ENCODE measurements at places on chromosomes 5 and 9.

DNA sequence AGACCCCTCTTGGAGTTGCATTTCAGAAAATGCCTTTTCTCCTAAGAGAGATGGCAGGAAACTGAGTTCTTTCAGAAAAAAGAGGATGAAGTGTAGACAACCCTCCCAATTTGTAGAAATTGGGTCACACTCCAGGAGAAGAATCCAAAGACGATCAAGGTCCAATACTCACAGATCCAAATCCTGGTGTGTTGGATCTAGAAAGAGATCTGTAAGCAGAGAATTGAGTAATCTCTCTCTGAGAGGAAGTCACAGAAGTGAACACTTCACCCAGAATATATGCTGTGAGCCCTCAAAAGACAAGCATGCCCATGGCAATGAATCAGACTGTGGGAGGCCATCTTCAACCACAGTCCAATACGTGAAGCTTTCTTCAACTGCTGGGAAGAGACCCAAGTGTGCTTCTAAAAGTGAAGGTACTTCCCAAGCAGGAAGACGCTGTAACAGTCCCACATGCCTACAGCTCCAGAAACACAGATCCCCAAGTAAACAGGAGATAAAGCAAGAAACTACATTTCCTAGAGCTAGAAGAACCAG, 182.7 kb downstream of the SMC2 start:
- DNase-seq = no peak

DNA sequence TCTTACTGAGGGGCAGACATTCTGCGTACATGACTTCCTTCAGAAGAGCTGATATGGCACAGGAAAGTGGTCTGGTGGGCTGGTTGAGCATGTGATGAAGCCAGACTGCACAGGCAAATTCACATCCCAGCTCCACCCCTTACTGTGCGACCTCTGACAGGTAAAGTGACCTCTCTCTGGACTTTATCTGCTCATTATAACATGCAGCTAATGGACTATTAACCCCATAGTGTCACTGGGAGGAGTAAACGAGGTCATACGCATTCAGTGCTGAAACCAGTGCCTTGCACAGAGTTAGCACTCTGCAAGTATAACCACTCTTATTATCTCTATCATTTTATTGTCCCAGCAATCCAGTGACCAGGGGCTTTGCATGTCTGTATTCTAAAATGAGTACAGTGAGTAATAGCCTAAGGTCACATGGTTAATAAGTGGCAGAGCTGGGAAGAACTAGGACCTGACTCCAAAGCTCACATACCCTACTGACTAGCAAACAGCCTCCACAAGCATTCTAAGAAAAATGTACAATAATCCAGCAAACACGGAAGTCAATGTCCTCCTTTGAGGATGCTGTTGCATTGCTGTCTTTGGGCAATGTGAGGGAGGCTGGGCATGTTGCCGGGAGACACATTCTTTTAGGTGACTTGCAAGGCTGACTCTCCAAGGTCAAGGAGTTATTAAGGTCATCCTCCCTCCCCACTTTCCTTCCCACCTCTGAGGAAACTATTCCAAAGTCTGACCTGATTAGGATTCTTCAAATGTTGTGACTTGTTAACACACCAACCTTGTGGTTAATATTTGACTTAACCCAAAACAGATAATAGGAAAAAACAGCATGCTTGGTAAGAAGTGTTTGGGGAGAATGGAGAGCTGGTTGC, 19.0 kb downstream of the GLRX start:
- DNase-seq = no peak

DNA sequence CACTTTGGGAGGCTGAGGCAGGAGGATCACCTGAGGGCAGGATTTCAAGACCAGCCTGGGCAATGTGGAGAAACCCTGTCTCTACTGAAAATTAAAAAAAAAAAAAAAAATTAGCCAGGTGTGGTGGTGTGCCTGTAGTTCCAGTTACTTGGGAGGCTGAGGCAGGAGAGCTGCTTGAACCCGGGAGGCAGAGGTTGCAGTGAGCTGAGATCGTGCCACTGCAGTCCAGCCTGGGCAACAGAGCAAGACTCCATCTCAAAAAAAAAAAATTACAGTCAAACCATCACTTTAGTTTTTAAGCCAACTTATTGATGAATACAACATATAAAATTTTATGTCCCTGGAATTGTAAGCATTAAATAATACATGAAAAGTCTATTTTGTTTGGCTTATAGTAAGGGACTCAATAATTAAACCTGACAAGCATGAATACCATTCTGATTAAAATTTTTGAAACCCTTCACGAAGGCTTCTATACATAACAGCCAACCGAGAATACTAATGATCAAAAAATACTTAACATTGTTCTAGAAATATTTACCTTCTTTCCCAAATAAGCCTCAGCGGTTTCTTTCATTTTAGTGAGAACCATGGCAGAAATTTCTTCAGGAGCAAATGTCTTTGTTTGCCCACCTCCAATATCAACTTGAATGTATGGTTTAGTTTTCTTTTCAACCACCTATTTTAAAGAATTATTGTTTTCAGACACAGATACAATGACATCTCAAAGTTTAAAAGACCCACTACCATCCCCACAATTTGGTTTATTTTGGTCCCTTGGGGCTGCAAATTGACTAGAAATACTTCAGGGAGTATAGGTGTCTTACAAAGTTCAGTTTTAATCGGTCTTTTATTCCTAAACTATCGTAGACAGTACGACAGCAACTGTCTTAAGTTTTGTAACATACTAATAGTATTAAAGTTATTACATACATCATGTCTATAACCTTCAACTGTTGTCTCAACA, 1.2 kb downstream of the HSPA5 start:
- DNase-seq = no peak

GRCh38 chr9:120579139-120580050, 572 bp downstream of the CDK5RAP2 start:
- DNase-seq = peak; percentile 17

GRCh38 chr5:127863161-127863560, 160.0 kb downstream of the CCDC192 start:
- DNase-seq = no peak

DNA sequence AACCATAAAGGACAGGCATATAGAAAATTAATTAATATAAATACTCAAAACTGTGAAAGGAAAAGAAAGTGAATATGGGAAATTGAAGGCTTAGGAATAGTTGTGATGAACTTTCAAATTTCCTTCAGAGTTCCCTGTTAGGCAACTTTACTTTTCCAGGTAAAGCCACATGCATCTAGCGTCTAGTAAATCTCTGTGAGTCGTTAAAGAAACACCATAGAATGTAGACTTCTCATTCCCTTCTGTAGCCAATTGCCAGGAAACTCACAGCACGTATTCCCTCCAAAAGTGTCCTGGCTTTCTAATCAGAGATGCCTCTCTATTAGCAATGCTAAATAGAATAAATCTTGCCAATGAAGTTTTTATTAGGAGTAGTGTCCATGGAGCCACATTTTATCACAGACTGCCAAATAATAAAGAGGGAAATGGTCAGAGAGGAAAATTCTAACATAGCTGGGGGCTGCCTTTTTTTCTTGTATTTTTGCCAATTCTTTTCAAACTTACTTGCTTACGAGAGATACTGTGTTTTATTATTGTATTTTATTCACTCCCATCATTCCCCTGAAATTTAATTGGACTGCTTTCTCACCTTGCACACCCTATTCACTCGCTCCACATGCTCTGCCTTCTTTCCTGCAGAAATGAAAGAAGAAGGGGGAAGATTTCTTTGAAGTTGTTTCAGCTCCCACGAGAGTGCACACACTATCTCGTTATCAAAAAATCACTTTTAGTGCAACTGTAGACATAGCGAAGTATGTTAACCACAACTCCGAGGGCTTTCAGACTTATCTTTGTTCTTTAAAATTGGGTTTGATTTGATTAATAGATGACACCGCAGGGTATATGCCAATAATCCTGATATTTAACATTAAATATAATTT, 439.0 kb downstream of the CSNK1G3 start:
- DNase-seq = no peak

DNA sequence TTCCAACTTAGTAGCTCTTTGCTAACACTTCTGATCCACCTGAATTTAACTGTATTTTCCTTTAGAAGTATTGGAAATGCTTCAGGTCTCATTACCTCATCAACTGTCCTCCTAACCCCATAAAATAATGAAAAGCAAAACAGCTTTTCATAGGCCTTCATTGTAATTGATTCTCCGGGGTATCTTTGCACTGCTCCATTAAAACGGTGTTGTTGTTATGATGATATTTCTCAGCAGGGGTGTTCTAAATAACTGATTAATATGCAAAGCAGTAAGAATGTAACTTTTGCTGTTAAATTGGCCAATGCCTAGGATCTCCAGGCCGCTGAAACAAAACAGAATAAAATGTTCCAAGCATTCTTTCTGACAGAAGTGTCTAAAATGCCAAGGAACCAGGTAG, 1983.2 kb downstream of the EFNA5 start:
- DNase-seq = no peak

- no peak for DNase-seq
Measured at GRCh38 chr5:171152382-171152781, 156.7 kb upstream of the TLX3 start.

GRCh38 chr9:125608489-125609224, 98.4 kb downstream of the MAPKAP1 start:
- DNase-seq = no peak

DNA sequence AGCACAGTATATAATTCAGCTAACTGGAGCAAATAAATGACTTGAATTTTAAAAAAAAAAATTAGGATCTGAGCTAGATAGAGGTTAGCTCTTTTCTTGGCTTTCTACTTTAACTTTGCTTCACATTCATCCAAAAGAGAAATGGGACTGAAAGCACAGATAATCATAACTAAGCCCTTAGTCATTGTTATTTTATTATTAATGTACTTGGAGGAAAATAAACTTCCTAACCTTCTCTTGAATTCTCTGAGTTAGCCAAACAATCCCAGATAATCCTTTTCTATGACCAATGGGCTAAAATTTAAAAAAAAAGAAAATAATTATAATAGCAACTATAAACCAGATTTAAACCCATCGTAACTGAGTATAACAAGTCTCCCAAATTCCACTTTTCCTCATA, 57.6 kb upstream of the RASA1 start:
- no peak for DNase-seq

- DNase-seq = no peak
Measured at GRCh38 chr5:94499806-94500205, 118.6 kb downstream of the KIAA0825 start.

DNA sequence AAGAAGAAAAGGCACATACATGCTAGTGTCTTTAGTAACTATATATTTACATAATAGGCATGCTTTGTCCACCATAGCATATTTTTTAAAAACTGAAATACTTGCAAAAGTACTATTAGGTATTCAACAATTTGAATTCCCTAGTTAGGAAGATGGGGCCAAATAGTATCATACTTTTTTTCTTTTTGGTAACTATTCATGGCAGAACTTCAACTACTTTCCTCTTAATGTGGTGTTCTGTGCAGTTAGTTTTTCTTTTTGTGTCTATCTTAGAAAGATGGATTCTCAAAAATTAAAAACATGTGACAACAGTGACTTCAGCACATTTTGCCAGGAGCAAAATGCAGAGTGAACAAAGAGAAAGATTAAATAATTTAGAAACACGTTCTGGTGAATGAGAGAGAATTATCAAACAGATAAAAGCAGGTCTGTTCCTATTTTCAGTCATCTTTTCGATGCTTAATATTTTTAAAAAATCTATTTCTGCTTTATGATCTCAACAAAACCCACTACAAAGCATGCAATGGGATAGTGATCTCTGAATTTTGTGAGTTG, 341.1 kb downstream of the ARL15 start:
- DNase-seq = no peak

GRCh38 chr9:37121881-37122280, 1.5 kb downstream of the ZCCHC7 start:
- DNase-seq = no peak

- DNase-seq = no peak
Measured at GRCh38 chr5:172553903-172554302, 87.2 kb upstream of the NEURL1B start.

DNA sequence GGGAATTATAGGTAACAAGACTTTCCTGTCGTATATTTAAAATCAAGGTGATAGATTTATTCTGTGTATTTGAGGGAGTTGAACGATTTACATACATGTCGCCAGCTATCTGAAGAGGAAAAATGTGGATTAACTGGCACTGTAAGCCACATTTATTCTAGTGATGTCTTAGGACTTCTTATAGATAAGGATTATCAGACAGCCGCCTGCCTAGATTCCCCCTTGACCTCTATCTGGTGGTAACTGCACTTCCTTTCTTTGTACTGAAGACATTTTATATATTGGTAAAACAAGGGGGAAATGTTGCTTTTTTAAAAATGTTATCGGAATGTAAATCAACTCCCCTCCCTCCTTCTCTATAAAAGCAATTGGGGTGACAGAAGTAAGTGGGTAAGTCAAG, 39.3 kb upstream of the F2RL2 start:
- no peak for DNase-seq

DNA sequence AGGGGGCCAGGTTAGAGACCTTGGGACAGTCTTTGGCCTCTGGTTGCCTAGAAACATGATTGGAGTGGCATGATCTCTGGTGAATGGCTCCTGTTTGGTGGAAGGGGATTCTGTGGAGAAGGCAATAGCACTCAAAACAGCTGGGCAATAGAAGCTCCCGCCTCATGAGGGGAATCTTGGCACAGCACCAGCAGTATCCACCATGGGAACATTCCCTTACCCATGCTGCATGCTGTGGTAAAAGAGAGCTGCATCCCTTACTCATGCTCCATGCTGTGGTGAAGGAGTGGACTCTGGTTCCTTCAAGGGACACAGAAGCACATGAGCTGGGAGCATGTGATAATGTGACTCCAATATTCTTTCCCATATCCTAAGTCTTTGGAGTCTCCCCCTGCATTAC, 160.6 kb downstream of the PJA2 start:
- no peak for DNase-seq

DNA sequence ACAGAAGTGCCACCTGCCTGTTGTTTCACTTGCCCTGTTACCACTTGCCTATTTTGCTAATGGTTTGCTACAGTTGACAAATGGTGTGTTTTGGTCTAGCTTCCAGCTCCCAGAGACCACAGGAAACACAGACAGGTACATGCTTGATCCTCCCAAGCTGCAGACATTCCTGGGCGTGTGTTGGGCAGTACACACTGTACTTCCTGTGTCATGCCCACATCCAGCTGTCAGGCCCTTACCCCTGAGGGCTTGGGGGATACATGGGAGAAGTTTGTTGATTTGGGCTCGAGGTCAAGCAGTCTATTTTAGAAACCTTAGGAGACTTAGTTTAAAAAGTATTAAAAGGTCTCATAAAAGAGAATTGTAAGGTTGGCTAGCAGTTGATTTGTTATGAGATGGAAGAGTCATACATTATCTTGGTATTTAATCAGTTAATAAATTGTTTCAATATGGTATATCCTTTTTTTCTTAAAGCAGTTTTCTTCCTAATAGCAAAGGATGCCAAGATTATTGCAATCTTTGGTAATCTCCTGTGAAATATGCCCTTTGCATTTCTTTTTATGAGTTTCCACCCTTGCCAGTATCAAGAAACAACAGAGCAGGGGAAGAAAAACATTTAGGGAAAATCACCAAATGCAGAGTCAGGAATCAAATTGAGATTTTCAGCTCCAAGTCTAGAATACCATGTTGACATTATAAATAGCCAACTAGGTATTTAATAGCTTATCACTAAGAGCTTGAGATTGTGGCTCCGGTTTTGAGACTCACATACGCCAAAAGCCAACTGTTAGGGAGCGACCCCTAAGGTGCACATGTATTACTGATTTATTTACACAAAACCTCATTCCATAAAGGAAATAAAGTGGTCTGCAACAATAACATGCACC, 52.3 kb upstream of the CD180 start:
- no peak for DNase-seq

All from NCI-H2171 (cell line).